ENCODE measurements at places on chromosomes 5 and 9. TPM values are rescaled to one million over a fixed set of nuclear protein-coding genes. Genes with fewer than 3 reads are reported as not detected.

DNA sequence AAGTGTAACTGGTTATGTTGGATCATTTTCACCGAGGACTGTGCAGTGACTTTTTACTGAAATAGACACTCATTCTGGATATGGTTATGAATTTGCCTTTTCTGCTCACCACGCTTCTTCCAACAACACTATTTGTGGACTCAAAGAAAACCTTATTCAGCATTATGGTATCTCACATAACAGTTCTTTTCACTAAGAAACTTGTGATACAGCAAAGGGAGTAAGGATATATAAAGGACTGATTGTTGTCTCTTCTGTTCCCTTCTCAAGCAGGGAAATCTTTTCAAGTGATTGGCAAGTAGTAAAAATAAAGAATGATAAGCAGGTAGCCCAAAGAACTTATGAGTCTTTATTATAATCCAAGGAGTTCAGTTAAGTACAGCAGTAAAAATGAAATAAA, 131.5 kb upstream of the SV2C start:
- DNase-seq, result no peak

- no peak for DNase-seq
Measured at GRCh38 chr9:14216612-14217194, 97.2 kb downstream of the NFIB start.

- no peak for DNase-seq
Measured at GRCh38 chr5:90921418-90921973, 362.9 kb downstream of the ADGRV1 start.

- DNase-seq, result no peak
Measured at GRCh38 chr5:135834639-135835529, at the start of gene SLC25A48. Gene SLC25A48 (plus strand): TSS chr5:135834663. CDS start chr5:135834848, 185 bp downstream.

GRCh38 chr5:77360381-77360780, 131.7 kb downstream of the WDR41 start:
- DNase-seq, result no peak

GRCh38 chr9:106059886-106060285, 365.5 kb downstream of the TMEM38B start:
- DNase-seq, result no peak

DNA sequence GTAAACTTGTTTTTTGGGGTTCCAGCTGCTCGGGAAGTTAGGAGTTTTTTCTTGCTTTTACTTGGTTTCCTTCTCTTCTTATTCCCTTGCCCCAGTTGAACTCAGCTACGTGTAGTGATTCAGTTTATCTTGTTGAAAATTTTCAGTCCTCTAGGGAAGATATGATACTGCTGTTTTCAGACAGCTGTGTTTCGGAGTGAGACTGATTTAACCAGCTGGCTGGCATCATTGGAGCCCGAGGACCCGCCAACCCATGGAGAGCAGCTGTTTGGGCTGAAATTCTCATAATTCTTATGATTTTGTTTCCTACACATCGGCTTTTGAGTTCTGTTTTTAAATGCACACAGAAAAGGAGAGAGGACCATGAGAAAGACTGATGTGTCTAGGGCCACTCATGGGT, 271.5 kb downstream of the NR3C1 start:
- no peak for DNase-seq

DNA sequence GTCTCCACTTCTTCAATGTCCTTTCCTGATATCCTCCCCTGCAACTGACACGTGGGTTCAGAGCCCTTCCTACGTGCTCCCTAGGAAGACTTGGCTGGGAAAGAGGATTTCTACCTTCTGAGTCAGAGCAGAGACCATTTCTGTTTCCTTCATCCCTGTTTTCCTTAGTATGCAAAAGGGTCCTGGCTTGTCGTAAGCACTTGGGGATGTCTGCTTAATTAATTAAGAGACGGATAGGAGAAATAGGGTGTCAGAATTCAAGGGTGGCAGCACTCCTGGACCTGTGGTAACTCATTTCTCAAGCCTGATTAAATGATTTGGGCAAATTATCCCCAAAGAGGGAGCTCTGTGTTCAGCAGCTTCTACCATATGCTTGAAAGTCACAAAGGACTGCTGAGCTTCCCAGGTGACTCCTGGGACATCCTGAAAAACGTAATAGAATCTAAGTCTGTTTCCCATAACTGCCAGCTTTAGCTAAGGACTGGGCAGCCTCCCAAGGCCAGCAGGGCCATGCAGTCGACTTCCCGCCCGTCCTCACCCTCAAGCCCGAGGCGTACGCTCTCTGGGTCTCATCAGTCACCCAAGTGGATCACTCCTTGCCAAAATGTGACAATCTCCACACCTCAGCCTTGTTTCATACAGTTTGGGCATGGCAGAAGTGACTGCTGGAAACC, 20.5 kb downstream of the ABCA1 start:
- DNase-seq, result peak; percentile 92

DNA sequence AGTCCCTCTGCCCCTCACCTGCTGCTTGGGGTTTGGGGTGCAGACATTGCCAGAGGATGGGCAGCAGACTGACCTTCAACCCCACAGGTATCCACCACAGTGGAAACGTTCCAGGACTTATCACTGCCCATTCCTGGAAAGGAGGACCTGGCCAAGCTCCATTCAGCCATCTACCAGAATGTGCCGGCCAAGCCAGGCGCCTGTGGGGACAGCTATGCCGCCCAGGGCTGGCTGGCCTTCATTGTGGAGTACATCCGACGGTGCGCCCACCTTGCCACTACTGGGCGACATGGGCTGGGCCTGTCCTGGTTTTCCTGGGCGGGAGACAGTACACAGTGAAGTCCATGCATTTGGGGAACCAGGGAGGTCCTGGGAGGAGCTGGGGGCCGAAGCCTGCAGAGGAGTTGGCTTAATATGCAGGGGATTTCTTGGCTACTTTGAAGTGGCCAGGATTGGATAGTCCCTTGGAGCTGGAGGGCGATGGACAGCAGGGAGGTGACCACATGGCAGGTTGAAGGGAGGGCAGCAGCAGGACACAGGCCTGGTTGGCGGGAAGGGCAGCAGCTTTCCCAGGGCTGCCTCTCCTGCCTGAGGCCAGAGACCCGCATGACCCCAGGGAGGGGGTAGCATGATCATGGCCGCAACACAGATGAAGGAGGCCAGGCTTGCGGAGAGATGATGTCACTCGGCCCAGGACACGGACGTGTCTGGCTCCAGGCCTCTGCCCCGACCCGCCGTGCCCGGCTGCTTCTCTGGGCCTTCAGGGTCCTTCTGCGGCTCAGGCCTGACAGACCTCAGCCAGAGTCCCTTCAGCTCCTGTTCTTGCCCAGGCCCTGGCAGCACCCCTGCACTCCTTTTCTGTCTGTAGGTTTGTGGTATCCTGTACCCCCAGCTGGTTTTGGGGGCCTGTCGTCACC, 34.6 kb downstream of the USP20 start:
- DNase-seq, result no peak

GRCh38 chr5:83925321-83925954, 204.8 kb upstream of the HAPLN1 start:
- DNase-seq, result peak; percentile 99

- no peak for DNase-seq
Measured at GRCh38 chr9:128419061-128419925, 1.4 kb upstream of the CERCAM start.

DNA sequence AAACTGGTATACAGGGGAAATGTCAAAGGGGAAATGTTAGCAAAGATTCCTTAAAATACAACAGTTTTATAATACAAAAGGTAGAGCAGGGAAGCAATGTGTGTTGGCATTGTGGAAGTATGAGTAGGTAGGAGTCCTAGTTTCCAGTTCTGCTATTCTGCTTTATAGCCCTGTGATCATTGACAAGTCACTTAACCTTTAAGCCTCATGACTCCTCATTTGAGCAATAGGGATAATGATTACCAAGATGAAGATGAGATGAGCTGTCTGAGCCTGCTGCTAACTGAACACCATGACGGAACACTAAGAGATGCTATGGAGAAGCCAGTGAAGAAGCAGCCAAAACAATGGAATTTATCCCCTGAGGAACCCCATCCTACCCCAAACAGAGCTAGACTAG, 251.7 kb downstream of the PAPPA start:
- no peak for DNase-seq

DNA sequence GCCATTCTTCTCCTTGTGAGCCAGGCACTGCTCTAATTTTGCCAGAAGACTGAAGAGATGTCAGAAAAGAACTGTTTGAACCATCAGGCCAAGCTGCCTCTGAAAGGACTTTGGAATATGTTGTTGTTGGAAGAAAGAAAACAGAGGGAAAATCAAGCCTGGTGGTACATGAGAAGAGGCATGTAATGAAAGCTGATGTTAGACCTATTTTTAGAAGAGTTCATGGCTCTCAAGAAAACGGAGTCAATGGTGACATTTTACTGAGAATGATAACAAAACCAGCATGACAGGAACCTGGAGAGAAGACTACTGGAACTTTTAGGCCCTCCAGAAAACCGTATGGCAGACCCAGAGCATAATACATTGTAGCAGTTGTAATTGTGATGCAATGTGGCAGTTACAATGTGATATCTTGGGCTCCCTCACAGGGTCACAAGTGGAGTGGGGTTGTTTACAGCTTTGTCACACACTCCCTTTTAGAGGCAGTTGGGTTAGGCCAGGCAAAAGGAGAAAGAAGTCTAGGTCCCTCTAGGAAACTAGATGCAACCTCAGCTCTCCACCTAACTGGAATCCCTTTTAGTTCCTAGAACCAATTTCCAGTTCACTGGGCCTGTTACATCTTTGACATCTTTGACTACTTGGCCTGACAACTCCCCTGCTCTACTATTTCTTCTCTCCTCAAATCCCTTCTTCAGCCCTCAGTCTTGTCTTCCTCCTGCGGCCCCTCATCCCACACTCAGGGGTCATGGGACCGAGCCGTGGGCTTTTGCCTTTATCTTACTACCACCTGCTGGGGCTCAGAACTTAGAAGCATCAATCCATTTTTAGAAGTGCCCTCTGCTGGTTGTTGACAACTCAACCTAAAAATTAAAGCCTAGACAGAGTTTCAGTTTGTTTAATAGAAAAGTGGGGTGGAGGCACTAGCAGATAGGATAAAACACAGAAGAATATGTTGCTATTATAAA, 61.2 kb upstream of the JAK2 start:
- DNase-seq, result no peak

DNA sequence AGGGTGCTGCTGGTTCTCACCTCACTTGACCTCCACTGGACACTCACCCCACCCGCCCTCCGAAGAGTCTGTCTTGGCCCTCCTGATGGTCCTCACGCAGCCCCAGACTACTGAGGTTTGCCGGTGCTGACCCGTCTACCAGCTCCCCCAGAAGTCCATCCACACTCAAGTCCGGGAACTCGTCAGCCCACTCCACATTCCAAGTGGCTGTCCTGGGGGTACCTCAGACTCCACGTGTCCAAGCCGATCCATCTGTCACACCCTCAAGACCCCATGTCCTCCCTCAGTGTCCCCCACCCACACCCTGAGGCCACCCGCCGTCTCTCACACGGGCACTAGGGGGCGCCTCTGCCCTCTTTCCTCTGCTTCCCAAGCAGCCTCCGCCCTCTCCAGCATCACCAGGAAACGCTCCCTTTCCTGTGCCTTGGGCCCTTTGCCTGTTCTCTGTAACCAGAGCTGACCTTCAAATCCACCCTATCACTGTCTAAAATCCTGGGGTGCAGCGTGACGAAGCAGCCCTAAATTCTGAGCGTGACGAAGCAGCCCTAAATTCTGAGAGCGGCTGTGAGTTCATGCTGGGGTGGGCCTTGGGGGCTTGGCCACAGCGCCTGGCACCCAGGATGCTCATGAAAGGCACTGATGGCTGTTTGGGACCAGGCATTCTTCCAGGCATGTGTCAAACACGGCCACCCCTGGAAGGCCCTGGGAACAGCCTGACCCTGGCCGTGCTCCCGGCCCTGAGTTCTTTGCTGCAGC, 95.7 kb downstream of the KCNT1 start:
- DNase-seq, result no peak

DNA sequence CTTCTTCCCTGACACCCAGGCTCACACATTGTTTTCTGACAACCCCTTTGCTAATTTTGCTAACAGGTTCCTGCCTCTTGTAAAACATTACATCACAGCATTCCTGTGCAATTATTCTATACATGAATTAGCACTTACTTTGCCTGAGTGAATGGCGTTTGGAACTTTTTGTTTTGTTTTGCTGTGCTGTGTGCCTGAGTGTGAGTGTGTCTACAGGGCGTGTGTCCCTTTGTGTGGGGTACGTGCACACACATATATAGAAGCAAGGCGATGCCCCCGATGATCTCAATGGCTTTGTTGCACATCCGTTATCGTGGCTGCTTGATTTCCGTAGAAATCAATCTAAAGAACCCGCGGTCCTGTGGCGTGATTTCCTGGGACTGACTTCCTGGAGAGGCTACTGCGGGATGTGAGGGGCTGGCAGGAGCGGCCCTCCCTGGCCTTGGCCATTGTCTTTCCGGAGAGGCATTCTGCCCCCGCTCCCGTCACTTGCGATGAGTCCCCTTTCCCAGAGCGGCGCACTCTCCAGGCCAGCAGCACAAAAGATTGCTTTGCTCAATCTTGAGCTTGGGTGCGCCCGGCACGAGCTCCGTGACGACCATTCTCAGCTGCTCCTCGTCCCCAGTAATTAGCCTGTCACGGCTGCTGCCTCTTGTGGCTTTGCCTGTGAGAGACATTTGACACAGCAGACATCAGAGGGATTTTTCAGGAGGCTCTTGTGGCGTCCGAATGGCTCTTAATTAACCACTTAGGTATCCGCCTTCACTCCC, 398.1 kb upstream of the IRX1 start:
- DNase-seq, result no peak

DNA sequence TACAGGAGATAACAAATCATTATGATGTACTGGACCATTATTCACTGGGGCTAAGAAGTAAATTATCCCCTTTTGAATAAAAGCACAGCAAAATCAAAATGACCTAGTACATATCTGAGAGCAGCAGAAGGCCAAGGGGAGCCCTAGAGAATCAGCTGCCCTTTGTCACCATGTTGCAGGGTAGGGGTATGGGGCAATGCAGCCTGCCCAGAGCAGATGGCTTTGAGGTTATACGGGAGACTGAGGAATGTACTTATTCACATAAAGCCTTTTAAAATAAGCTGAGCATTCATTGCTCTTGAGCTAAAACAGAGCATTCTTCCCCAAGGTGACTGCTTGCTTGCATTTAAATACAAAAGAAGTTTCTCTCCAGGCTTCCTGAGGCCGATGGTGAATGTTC, 2.6 kb upstream of the TNFAIP8 start:
- no peak for DNase-seq

DNA sequence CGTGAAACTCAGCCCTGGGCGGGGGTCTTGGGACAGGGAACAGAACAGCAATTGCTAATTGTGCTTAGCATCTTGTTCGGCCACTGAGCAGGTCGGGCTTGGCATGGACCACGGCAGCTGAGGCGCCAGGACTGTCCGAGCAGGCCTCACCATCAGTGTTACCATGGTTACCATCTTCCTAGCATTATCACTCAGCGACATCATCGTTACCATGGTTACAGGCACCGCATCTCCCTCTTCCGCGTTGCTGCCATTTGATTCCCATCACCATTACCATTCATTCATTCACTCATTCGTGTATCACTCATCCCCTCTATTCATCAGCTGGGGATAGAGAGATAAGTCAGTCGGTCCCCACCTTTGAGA, 81.0 kb upstream of the ZBTB43 start:
- no peak for DNase-seq

CDH18 gene
- not detected for total RNA-seq

SPATA6L gene
- 3.6 TPM for total RNA-seq

CDKN2B-AS1 gene
- 2.3 TPM for total RNA-seq

RELL2 gene
- total RNA-seq, result 12.9 TPM

IFNE gene
- 0.57 TPM for total RNA-seq
